CD8-positive, alpha-beta memory T cell (primary cell): ENCODE measurements at places on chromosomes 12 and 14.

DNA sequence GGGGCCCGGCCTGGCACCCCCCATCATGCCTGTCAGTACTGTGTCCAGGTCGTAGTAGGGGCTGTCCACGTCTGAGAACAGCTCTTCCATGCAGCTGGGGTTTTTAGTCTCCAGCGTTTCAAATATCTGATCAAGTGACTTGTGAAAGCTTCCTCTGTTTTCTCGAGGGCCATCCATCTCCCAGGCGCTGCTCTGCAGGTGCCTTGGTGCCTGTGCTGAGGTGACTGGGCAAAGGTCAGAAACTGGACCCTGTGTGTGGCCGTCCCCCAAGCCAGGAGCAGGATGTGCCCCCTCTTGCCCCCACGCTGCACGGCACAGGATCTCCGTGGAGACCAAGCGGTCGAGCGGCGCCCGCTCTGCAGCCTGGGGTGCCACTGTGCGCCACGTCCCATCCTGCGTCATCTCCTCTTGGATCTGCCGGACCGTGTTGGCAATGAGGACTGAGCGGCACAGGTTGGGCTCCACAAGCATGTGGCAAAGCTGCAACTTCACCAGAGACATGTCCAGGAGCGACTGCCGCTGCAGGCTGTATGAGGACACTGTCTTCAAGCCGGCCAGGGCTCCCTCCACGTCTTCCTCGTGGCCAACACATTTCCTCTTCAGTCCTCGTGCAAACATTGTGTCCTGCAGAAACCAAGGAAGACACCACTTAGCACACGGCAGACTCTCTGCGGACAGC lies 9.4 kb downstream of the CDCA4 start:
- H3K4me1 ChIP-seq = peaks cover 23% of the 10 kb centered on the region
- peaks cover 25% of the 10 kb centered on the region for H3K36me3 ChIP-seq
- H3K4me3 ChIP-seq = no peak overlapping the region
- no peak for DNase-seq
- H3K27me3 ChIP-seq = no peaks in the 10 kb centered on the region

DNA sequence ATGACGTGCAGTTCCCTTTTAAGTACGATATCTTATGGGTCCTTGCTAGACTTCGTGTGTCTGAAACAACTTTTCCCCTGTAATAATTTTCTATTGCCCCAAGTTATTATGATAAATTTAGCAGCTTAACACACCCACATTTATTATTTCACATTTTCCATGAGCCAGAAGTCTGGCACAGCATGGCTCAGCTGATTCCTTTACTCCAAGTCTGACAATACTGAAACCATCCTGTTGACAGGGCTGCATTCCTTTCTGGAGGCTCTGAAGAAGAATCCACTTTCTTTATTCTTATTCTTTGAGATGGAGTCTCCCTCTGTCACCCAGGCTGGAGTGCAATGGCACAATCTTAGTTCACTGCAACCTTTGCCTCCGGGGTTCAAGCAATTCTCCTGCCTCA lies 80.9 kb downstream of the DENND5B start:
- H3K4me3 ChIP-seq = no peak overlapping the region
- no peak overlapping the region for H3K27ac ChIP-seq
- no peak for DNase-seq
- H3K36me3 ChIP-seq = no peaks in the 10 kb centered on the region
- H3K27me3 ChIP-seq = no peaks in the 10 kb centered on the region

DNA sequence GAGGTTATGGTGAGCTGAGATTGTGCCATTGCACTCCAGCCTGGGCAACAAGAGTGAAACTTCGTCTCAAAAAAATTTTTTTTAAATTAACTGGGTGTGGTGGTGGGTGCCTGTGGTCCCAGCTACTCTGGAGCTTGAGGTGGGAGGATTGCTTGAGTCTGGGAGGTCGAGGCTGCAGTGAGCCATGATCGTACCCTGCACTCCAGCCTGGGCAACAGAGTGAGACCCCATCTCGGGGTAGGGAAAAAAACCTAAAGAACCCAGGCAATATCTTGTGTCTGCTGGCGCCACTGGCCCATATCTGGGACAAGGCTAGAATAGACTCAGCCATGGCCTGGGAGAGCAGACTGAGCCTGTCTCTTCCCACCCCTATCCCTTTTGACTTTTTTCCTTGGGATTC lies 9.1 kb upstream of the GPRC5A start:
- no peak for DNase-seq
- no peaks in the 10 kb centered on the region for H3K4me1 ChIP-seq
- no peak overlapping the region for H3K4me3 ChIP-seq
- no peaks in the 10 kb centered on the region for H3K36me3 ChIP-seq
- H3K27me3 ChIP-seq = no peaks in the 10 kb centered on the region
- no peak overlapping the region for H3K27ac ChIP-seq

DNA sequence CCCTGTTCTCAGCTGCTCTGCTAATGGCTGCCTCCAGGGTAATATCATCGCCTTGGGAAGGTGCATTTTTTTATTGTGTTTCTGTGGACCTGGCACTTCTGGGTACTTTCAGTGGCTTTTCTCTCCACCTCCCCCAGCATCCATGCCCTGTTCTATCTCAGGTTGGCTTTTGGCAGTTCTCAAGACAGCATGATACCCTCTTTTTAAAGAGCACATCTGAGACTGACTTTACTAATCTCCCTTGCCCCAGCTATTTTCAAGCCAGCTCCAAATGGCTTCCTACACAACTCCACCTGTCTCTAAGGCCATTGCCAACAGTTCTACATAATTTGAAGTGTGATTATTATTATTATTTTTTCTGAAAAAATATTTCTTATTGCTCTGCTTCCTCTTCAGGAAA lies 39.1 kb downstream of the CCDC175 start:
- H3K27ac ChIP-seq = no peak overlapping the region
- no peaks in the 10 kb centered on the region for H3K4me1 ChIP-seq
- no peaks in the 10 kb centered on the region for H3K36me3 ChIP-seq
- no peaks in the 10 kb centered on the region for H3K27me3 ChIP-seq

DNA sequence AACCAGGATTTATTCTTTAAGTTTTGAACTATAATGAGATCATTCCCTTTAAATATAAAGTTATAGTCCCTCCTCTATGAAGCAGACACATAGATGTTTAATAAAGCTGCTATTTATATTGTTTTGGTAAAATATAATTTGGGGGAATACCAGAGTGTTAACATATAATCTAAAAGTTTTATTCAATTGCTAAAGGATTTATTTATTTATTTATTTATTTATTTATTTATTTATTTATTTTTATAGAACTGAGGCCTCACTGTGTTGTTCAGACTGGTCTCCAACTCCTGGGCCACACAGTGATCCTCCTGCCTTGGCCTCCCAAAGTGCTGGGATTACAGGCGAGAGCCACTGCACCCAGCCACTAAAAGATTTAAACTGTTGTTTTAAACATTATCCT lies 98.6 kb downstream of the KICS2 start:
- DNase-seq = no peak
- H3K36me3 ChIP-seq = no peaks in the 10 kb centered on the region
- H3K27ac ChIP-seq = no peak overlapping the region

- DNase-seq = no peak
- no peak overlapping the region for H3K4me3 ChIP-seq
- no peak overlapping the region for H3K27ac ChIP-seq
- no peaks in the 10 kb centered on the region for H3K36me3 ChIP-seq
- H3K4me1 ChIP-seq = no peaks in the 10 kb centered on the region
These were observed 57.6 kb upstream of the RD3L start for GRCh38 chr14:103999795-104000440.

GRCh38 chr14:91402771-91403600 lies 14.6 kb downstream of the CCDC88C start:
- H3K4me1 ChIP-seq = peaks cover 95% of the 10 kb centered on the region
- no peaks in the 10 kb centered on the region for H3K27me3 ChIP-seq
- peak overlapping the region; percentile 40 for H3K4me3 ChIP-seq
- peak overlapping the region; percentile 53 for H3K27ac ChIP-seq
- no peak for DNase-seq
- peaks cover 23% of the 10 kb centered on the region for H3K36me3 ChIP-seq

DNA sequence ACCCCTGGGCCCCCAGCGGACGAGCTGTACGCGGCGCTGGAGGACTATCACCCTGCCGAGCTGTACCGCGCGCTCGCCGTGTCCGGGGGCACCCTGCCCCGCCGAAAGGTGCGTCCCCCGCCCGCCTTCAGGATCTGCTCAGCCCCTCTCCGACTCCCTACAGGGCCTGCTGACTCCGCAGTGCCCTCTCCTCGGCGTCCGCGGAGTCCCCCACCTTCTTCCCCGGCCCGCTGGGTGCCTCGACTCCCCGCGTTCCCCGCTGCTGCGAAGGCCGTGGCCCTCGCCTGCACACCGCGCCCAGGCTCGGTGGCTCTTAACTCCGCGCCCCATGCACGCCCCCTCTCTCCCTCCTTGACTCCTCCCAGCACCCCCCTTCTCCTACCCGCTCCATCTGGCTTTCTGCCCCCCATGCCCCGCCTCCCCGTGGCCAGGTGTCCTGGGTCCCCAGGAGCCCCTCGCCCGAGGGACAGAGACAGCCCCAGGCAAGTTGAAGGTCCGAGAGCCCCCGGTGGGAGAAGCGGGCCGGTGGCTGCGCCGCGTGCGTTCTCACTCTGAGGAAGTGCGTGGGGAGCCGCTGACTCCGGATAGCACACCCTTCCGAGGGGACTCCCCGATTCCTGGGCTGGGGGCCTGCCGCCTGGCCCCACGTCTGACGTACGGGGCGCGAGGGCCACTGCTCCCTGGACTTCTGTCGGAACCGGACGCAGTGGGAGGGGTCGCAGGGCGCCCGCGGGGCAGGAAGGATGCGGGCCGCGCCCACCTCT lies 594 bp downstream of the TAMALIN start:
- peak; percentile 78 for DNase-seq
- no peaks in the 10 kb centered on the region for H3K27me3 ChIP-seq
- H3K36me3 ChIP-seq = peaks cover 6% of the 10 kb centered on the region
- H3K4me1 ChIP-seq = peaks cover 19% of the 10 kb centered on the region

DNA sequence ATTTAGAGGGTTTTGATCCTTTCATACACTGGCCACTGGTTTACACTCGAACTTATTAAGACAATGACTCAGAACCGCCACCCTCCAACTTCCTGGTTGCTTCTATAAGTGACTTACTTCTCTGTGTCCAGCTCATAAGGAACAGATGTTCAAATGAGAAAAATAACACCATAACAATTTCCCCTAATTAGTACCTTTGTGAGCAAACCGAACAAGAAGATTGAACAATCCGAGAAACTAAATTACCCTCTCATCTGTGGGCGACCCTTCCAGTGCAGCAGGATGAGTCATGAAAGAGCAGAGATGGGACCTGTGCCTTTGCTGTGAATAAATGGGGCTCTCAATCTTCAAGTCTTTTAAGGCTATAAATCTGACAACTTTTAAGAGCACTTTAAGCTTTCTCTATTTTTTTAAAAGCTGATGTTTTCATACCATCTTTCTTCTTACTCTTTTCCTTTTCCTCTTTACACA lies 146.8 kb upstream of the RASSF8 start:
- H3K4me3 ChIP-seq = no peak overlapping the region
- no peak overlapping the region for H3K27ac ChIP-seq
- no peak for DNase-seq
- no peaks in the 10 kb centered on the region for H3K4me1 ChIP-seq
- no peaks in the 10 kb centered on the region for H3K36me3 ChIP-seq

GRCh38 chr14:53526200-53526599 lies 373.1 kb upstream of the DDHD1 start:
- no peaks in the 10 kb centered on the region for H3K27me3 ChIP-seq
- DNase-seq = no peak
- no peak overlapping the region for H3K4me3 ChIP-seq
- no peaks in the 10 kb centered on the region for H3K4me1 ChIP-seq
- H3K27ac ChIP-seq = no peak overlapping the region
- H3K36me3 ChIP-seq = no peaks in the 10 kb centered on the region

DNA sequence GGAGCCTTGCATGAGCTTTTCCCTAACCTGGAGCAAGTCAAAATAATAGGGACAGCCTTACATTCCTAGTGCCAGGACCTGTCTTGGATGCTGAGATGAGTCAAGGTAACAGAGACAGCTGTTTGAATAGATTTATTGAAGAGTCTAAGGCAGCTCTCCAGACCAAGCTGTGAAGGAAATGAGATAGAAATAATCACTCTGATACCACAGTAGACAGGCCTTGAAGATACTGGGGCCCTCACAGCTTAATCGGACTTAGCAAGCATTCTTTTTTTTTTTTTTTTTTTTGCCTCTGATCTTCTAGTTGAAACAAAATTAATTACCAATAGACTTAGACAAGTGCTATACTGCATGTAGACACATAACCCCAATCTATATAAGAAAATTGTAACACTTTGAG lies 3.1 kb upstream of the RNASE9 start:
- H3K27me3 ChIP-seq = no peaks in the 10 kb centered on the region
- H3K4me3 ChIP-seq = no peak overlapping the region
- DNase-seq = no peak
- no peaks in the 10 kb centered on the region for H3K4me1 ChIP-seq
